Left colon (tissue), 2 donors: ENCODE measurements at places on chromosomes 13 and 19.

GRCh38 chr13:72514146-72514545, 213.3 kb downstream of the MZT1 start:
- DNase-seq = no peak

- DNase-seq = no peak
These were observed 533 bp upstream of the UHRF1 start for GRCh38 chr19:4908781-4909155.

- DNase-seq = no peak
These were observed 2.3 kb downstream of the ITGBL1 start for GRCh38 chr13:101454767-101455166.

- DNase-seq = no peak
These were observed 22.7 kb downstream of the SLC25A15 start for GRCh38 chr13:40812102-40812501.

DNA sequence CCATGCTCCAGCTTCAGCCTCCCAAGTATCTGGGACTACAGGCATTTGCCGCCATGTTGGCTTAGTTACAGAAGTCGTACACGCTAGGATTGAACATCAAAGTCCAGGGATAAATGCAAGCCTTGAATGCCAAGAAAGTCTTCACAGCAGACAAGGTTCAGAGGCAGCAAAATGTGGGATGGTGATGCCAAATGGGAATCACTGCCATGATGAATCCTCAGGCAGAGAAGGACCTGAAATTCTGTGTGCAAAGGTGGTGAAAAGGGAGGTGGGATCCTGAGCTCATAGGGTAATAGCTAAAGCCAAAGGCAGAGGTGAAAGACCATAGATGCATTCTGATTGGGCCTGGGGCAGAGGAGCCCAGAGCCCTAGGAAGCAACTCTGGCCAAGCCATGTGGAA, 79.3 kb upstream of the STK24 start:
- DNase-seq = no peak
